RPMI8226 (cell line): ENCODE measurements at places on chromosomes 4 and X.

DNA sequence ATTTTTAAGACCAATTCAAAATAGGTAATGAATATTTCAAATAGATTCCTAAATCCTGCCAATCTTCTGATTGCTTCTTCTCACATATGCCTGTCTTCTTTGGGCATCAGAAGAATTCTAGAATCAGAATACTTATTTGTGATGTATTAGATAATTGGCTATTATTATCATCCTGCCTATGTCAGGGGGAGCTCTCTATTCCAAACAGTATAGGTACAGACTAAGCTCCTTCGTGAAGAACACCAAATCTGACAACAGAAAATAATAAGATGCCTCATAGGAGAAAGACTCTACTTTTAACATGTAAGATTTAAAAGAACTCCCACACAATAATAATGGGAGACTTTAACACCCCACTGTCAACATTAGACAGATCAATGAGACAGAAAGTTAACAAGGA is at the start of gene IQCM:
Gene IQCM (minus strand): TSS at position 101 of the 400 bp plus-strand sequence. CDS start 73,152 bp downstream, outside the sequence.
- DNase-seq = no peak

GRCh38 chr4:181525634-181526033 is 717.6 kb upstream of the TENM3 start:
- no peak for DNase-seq

GRCh38 chr4:98996056-98996764 is 689 bp downstream of the METAP1 start:
- peak; percentile 14 for DNase-seq

GRCh38 chr4:34964613-34965012 is 1279.7 kb downstream of the ARAP2 start:
- no peak for DNase-seq

DNA sequence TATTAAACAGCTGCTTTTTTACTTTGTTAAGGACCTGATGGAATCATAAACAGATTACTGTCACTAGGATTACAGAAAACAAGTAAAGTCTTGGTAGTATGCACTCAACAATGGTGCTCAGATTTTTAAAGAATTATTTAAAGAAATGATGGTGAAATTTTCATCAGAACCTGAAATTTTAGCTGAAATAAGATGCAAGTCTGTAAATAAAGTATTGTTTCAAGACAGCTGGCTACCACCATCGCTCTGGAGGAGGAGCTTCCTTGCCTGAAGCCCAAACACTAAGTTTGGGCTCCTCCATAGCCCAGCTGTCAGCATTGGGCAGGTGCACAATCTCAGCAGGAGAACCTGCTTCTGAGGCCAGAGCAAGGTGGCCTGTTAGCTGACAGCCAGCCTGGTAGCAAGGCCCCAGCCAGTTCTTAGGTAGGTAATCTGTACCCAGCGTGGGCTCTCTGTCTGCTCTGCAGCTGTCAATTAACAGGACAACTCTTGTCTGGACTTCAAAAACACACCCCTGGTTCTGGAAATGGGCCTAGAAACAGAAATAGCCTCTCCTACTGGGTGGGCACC is 4.6 kb downstream of the GAB1 start:
- peak; percentile 83 for DNase-seq

DNA sequence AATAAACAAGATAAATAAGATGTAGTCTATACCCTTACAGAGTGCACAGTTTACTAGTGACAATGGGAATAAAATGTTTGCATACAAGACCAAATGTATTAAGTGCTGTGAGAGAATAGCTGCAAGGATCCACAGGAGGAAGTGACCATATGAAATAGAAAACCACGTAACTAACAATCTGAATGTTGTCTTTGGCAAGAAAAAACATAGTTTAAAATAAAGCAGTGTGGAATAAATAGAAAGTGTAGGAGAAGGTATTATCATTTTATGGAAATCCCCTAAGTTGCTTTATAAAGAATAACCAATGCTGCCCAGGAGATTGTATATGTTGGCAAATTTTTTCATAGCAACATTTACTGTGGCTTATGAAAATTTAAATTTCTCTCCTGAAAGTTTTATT is 116.1 kb downstream of the PCDH7 start:
- no peak for DNase-seq

DNA sequence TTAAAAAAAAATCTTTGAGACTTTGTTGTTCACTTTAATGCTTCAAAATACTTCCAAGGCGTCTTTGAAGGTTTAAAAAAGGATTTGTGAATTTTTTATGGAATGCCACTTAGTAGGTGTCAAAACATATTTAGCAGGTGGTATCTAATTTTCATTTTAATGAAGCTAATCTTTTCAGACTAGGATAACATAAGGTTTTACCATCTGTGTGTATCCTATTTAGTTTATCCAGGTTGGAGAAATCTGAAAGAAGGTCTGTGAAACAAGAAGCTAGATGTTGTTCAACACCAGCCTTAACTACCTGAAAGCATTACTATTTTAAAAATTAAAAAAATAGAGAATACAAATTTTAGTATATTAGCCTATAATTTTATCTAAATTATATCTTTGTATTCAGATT is 193.4 kb downstream of the GRID2 start:
- DNase-seq = no peak

- DNase-seq = no peak
Observed at GRCh38 chr4:8169763-8170162, 11.2 kb upstream of the ABLIM2 start.

DNA sequence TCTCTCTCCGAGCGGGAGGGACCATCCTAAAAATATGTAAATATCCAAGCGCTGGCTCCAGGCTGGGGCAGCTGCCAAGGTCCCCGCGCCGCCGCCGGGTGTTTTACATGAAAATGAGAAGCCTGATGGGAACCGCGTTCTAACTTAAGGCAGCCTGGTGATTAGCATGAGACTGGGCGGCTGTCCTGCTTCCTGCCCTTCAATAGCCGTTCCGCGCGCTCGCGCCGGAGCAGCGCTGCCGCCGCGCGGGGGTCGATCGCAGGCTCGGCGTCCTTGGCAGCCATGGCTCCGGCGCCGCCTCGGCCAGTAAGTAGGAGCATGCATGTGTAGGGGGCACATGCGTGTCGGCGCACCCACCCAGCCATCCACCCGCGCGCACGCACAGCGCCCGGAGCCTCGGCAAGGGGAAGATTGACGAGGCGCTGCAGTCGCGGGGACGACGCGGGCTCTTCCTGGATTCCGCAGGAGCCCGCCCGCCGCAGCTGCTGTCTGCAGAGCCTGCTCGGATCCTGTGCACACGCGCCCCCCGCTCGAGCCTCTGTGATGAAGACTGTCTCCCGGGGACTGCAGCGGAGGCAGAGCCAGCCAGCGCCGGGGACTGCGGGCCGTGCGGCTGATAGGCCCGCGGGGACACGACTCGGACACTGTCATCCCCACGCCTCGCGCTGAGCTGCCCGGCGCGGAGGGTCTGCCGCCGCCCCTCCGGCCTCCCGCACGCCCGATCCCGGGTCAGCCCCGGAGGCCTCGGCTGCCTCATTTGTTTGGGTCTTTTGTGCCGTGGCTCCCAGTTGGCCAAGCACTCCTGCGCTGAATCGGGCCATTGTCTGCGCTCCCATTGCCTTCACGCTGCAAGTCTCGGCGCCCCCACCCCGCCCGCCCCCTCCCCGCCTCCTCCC is 734 bp downstream of the STOX2 start:
- DNase-seq = no peak

DNA sequence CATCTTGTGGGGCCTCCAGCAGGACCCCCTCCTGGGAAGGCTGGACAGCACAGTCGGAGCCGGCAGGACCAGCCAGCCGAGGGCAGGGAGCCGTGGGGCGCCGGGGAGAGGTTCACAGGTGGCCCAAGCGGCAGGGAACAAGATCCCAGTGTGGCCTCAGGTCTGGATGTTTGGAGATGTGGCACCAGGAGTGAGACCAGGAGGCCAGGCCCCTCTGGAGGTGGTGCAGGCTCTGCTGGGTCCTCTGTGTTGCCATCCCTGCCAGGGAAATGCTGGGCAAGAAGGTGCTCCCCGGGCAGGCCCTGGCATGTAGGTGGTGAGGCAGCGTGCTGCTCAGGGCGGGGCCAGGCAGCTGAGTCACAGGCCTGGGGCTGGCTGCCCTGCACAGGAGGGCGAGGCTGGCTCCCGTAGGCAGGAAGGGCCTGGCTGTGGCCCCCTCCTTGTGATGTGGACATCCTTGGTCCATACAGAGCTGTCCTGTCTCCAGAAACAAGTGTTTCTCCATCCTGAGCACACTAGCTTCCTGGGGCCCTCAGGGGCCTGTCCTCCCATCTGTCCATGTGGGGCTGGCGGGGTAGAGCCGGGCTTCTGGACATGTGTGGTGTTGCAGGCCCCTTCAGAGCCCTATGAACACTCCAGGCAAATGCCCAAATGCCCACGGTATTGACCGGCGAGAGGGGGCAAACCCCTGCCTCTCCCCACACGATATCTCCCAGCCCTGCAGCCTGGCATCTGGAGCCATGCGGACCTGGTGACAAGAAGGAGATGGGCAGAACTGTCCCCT is 4.8 kb upstream of the HGFAC start:
- no peak for DNase-seq
